ENCODE measurements at places on chromosomes 3 and 15.

GRCh38 chr3:118488732-118489131 lies 545.9 kb downstream of the IGSF11 start:
- no peak for DNase-seq

GRCh38 chr3:177820683-177821316 lies 623.5 kb upstream of the TBL1XR1 start:
- DNase-seq, result no peak

DNA sequence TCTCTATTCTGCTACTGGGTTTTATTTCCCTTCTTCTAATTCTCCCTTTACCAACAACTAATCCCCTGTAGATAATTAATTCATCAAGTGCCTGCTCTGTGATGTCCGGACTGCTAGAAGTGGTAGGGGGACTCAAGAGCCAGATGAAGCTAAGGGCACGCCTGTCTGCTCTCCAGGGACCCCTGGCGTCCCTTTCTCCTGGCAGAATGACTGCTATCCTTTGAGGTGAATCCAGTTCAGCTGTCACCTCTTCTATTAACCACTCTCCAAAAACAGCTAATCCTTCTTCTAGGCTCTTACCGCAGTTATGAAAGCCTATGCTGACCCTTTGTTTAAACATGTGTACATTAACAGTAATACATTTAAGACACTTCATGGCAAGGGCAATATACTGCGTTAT lies 1.4 kb upstream of the CHRNA7 start:
- no peak for DNase-seq

- no peak for DNase-seq
Observed at GRCh38 chr15:36810656-36811449, 231.4 kb downstream of the CDIN1 start.

GRCh38 chr3:156825795-156826143 lies 384 bp upstream of the LEKR1 start:
- no peak for DNase-seq

DNA sequence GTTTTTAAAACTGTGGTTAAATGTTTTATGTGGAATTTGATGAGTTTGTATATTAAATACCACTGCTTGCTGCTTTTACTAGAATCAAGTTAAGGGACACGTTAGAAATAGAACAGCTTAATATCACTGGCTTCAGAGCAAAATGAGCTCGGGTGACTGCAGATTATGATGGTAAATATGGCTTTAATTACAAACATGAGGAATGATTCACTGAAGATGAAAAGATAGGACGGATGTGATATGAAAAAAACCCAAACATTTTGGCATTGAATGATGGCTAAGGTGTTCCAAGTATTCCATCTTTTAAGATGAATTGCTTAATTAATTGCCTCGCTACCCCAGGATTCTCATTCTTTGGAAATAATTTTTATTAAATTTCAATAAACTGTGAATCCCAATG lies 33.7 kb downstream of the SLC24A1 start:
- DNase-seq, result no peak

GRCh38 chr3:32177702-32178198 lies 60.7 kb upstream of the CMTM8 start:
- peak; percentile 60 for DNase-seq
